ENCODE measurements at places on chromosomes 2 and 18.

- no peak for DNase-seq
These were observed 13.4 kb upstream of the BOK start for GRCh38 chr2:241545106-241545505.

GRCh38 chr2:58051445-58051844, 4.8 kb downstream of the VRK2 start:
- DNase-seq = no peak

GRCh38 chr2:240302041-240302440, 133.4 kb upstream of the GPC1 start:
- DNase-seq = no peak

DNA sequence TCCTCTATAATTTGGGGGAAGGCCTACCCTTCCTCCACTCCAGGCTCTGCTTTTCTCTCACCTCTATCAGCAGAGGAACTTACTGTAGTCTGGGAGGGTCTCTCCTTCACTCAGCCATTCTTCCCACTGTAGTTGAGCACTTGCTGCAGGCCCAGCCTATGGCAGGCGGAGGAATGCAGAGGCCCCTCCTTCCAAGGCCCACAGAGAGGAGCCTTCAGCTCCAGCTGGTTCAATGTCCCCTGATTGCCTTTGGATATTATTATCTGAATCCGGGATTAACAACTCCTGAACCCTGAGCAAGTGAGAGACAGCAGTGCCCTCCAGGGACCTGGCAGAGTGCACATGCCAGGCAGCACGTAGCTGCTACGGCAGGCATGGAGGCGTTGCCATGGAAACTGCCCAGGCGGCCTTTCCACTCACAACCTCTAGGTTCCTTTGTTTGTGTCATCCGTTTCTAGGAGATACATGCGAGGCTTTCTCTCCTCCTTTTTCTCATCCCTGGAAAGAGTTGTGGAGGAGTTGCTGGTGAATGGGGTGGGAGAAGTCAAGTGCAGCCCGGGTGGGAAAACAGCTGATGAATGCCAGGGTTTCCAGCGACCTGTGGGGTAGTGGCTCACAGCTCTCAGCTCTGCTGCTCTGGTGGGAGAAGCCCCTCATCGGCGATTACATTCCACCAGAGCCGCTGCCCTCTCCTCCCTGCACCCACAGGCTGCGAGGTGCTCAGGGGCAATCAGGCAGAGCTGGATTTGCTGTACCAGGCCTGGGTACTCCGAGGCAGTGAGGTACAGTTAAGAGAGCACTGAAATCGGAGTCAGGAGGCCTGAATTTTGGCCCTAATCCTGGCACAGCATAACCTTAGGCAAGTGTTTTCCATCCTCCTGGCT, 55.3 kb upstream of the HK2 start:
- no peak for DNase-seq

Data from ovary (tissue), 10 donors.